Activated CD4-positive, alpha-beta T cell treated with anti-CD3 and anti-CD28 coated beads, Interleukin-2, amount 10 ng/mL, durations not matched to agents 7 days and 5 days (primary cell): ENCODE measurements at places on chromosomes 5 and 9. TPM values are rescaled to one million over a fixed set of nuclear protein-coding genes. Genes with fewer than 3 reads are reported as not detected.
A peak's percentile ranks its signal among the peaks of the same experiment; 100 is the strongest.

Gene DMGDH
- not detected for total RNA-seq

Gene PCA3
- not detected for total RNA-seq

Gene PHF24
- total RNA-seq: not detected

Gene TDRD7
- 18.1 TPM for total RNA-seq

Gene EPB41L4A
- 1.2 TPM for total RNA-seq

Gene SPINK6
- total RNA-seq: not detected

Gene PCDHB1
- not detected for total RNA-seq

Gene PCDHGA12
- total RNA-seq: not detected

DNA sequence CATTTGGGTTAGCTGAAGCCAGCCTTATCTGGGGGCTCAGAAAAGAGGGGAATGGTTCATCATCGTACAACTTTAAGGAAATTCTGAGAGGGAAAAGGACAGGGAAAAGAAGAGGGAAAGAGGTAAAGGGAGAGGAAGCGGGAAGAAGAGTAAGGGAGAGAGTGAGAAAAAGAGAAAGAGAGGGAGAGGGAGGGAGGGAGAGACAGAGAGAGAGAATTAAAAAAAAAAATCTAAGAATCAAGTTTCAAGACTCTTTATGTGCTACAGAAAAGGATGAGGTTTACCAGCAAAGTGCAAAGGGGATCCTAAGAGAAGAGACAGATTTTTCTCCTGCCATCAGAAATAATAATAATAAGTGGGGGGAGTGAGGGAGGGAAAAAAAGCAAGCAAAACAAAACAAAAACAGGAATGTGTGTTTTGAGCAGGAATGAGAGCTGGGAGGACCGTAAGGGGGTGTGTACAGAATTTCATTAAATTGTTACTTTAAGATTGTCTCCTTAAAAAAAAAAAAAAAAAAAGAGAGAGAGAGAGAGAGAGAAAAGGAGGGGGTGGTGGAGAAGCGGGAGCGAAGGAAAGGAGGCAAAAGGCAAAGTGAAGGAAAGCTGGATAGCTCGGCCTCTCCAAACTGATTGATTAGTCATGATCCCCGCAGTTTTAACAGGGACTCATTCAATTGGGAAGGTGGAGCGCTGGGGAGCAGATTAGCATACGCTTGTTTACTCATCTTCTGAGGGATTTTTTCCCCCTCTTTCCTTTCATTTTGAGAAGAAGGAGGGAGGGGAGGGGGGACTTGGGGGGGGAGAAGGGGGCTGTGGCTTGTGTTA is 438 bp upstream of the PAPPA start:
- DNase-seq: no peak

DNA sequence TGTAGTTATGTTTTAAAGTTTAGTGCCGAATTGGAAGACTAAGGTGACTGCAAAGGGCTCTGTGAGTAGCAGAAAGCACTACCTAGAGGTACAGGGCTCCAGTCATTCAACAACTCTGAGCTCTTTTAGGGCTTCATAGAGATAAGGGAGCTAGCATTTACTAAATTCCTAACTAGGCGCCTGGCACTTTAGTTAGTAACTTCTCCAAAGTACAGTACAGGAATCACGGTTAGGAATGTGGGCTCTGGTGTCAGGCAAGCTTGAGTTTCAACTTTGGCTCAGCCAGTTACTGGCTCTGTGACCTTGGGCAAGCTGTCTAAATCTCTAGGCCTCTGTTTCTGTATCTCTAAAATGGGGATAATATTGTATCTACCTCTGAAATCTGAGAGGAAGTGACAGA is 115.3 kb downstream of the SLIT3 start:
- DNase-seq: no peak

DNA sequence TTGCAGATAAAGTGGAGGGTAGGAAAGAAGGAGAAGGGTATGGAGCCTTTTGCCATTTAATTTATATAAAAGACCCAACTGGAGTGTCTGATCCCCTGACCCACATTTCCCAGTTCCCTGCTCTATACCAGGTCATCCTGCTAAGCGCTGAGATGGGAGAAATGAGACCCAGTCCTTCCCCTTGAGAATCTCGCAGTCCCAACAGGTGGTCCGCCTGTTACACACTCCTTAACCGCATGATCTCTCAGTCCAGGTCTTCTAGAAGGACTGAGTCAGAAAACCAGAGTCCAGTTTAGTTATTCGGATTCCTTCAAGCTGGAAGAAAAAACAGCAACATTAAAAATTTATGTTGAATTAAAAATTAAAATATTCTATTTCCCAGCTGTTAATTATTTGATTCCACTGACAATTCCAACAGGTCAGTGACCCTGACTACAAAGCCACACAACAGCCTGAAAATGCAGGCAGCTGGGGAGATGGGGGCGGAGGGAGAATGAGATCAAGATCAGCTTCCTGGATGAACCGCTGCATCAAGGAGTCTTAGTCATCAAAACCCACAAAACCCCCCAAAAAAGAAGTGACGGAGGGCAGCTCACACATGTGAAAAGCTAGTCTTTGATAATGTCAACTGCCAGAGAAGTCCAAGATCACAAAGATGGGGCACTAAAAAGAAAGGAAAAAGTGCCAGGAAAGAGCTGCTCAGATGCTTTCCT is 44.0 kb downstream of the GGTA1 start:
- DNase-seq: peak; percentile 11

DNA sequence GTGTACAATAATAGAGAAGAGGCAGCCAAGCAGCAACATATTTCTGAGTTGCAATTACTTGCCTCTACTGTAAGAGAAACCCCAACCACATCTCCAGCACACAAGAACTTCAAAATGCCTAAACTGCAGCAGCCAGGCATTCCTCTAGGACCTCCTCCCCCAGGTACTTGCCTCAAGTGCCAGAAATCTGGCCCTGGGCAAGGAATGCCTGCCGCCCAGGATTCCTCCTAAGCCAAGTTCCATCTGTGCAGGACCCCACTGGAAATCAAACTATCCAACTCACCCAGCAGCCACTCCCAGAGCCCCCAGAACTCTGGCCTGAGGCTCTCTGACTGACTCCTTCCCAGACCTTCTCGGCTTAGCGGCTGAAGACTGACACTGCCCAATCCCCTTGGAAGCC is 336.8 kb upstream of the RGMB start:
- no peak for DNase-seq

GRCh38 chr5:2758632-2759031 is 7.2 kb upstream of the IRX2 start:
- DNase-seq: no peak

DNA sequence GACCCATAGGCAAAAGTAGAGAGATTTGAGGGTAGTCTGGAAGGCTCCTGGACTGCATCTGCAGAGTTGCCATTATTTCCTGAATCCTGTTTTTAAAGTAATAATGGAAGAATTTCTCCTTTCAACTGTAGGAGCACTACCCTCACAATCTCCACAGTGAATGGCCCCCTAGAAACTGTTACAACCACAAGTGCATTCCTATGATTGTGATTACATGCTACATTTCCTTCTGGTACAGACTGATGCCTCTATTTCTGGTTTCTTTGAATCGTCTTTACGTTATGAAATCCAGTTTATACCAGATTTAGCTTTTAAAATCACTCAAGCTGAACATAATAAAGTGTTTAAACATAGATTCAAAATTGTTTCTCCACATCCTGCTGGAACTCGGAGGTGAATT is 49.4 kb downstream of the FRMPD1 start:
- DNase-seq: no peak

DNA sequence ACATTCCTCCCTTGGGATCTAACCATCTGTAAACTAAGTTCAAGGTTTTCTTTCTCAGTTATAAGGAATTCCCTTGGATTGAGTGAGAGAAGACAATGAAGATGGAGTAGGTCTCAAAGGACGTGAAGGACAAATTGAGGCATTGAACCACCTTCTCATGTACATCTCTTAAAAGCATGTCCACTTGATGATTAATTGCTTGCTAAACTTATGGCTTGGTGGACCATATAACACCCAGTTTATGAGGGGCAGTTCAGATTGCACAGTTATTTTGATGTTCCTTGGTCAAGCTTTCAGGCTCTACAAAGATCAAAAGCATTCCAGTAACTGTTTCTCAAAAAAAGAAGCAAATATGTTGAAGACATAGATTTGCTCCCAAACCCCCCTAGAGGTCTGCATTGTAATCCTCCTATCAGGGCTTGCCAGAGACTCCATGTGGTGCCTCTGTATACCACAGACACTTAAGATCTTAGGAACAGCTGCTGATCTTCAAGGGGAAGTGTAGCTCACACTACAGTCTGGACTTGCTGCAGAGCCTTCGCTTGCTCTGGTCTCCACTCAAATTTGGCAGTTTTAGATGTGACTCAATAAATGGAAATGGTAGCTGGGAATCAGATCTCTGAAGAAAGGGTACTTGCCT is 56.9 kb upstream of the ALDH1A1 start:
- DNase-seq: no peak

DNA sequence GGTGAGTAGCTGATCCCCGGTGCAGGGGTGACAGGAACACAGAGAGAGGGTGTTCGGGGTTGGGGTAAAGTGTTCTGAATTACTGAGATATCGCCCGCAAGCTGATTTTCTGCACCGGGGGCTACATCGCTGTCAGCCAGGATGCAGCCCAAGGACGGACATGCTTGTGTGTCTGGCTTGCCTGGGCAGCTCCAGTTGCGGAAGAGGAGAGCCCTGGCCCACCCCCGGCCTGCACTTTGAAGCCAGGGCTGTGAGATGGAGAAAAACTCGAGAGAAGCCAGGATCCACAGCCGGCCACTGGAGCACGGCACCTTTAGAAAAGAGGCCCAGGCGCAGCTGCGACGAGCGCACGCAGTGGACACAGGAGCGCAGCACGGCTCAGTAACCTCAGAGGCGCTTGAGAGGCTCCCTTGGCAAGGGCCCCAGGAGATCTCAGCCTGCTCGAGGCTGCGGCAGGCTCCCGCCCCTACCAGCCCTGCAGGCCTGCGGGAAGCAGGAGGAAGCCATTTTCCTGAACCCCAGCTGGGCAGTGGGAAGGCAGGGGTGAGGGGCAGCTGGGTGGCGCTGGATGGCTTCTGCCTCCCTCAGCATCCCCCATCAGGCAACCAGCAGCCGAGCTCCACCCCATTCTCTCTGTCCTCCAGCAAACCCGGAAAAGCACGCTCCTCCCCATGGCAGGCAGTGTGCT is 59.2 kb downstream of the C9orf50 start:
- no peak for DNase-seq

GRCh38 chr9:99828054-99828416 is 6.3 kb downstream of the NR4A3 start:
- no peak for DNase-seq

DNA sequence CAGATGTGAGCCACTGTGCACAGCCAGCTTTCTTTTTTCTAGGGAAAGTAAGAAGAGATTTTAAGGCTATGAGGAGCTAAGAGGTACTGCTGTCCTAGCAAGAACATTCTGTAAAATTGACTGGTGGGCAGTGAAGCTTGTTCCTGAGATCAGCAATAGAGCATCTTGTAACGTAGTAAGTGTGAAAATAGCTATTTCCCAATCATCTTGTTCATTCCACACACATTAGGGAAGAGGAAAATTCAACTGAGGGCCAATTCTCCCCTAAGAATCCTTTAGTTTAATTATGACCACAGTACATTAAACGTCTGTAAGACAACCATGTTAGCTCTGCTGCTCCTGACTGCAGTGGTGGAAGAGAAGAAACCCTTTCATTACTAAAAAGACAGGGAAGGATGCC is 246.2 kb downstream of the EFNA5 start:
- no peak for DNase-seq

GRCh38 chr5:53934151-53934820 is 373.8 kb downstream of the NDUFS4 start:
- no peak for DNase-seq

GRCh38 chr5:95283761-95284571 is 928 bp downstream of the MCTP1 start:
- DNase-seq: peak; percentile 20

- DNase-seq: no peak
These were observed 28.8 kb upstream of the FAT2 start for GRCh38 chr5:151619812-151620460.

DNA sequence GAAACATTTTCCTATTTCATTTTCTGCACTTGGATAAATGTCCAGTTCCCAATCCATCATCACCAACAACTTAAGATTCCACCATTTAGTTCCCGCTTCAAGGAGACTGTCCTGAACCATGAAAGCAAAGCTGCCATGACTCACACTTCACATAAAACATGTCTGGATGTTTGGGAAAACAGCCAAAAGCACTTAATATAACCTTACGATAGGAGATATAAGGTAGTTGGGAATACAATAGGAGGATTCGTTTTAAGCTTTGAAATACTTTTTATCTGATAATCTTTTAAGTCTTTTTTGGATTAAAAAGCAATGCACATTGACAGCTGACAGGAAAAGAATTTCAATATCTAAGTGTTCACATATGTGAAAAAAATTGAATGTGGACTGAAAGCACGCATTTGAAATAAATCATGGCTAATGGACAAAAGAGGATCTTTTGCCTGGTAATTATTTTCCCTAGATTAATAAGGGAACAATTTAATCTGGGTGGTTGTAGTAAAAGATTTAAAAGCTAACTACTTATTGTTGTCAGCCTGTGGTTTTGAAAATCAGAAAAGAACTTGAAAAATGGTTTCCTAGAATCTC is 17.3 kb upstream of the TGFBI start:
- no peak for DNase-seq
